ENCODE measurements at places on chromosomes 2 and 18.

GRCh38 chr2:239546541-239546940, 145.7 kb upstream of the HDAC4 start:
- no peak for DNase-seq

- DNase-seq, result no peak
These were observed 14.9 kb downstream of the ZDBF2 start for GRCh38 chr2:206289391-206289790.

GRCh38 chr2:68357605-68358337, 7.3 kb upstream of the PLEK start:
- peak; percentile 35 for DNase-seq

DNA sequence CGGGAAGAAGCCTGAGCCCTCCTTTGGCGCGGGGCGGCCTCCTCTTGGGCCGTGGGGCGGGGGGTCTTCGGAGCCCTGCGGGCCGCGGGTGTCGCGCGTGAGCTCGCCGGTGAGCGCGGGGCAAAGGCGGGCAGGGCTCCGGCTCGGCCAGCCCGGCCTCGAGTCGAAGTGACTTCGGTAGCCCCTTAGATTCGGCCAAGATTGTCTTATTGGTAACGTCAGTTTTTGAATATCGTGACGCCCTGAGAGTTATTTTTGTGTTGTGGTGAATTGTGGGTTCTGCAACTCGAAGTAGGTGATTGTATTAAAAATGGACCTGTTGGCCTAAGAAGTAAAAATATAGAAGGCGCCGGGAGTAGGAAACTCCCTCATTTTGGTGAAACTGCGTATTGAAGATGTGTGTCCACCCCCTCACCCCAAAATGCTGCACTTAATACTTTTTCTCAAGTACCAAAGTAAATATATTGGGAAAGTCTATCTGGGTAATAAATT, 669 bp downstream of the MARCHF7 start:
- DNase-seq, result peak; percentile 54

DNA sequence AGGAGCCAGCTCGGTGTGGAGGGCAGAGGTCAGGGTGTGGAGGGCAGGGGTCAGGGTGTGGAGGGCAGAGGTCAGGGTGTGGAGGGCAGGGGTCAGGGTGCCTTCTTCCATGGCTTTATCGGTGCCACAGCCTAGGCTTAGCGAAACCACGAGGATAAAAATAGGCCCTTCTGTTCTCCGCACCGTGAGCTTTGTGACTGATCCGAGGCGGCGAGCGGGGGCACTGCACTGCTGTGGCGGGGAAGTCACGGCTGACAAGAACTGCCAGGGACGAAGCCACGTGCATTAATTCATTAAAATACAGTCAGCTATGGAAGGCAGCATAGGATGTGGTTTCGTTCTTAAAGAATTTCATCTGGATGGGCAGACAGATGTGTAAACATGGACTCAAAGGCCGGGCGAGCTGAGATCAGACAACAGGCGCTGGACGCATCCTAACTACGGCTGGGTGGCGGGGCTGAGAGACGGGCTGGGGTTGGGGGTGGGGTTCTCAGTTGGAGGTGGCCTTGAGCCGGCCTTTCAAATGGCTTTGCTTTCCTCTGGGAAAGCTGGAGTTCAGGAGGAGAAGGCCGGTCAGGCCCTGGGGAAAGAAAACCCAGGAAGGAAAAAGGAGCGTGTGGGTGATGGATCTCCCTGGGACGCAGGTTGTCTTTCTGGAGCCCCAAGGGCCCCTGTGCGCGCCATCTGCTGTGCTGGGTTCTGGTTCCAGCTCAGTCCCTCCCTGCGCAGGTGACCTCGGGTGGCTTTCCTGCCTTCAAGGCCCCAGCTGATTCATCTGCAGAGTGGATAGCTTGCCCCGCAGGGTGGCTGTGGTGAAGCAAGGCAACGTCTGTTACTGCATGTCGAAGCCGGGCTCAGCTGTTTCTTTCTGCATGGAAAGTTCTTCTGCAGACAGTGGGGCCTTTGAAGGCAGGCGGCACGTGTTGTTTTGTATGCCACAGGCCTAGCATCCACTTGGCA, 958 bp upstream of the ALLC start:
- no peak for DNase-seq

DNA sequence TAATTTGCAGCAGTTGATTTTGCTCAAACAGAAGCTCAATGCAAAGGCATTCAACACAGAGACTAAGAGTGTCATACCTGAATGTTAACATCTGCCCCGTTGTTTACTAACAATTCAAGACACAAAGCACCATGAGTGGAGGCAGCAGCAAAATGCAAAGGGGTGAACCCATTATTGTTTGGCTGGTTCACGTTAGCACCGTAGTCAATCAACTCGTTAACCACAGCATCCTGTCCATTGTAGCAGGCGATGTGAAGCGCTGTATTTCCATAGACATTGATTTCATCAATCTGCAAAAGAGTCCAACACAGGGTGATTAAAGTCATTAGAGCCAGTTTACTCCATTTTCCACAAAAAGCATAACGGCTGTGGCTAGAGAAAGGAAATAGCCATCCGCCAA, 189.3 kb downstream of the ANKRD44 start:
- peak; percentile 32 for DNase-seq

DNA sequence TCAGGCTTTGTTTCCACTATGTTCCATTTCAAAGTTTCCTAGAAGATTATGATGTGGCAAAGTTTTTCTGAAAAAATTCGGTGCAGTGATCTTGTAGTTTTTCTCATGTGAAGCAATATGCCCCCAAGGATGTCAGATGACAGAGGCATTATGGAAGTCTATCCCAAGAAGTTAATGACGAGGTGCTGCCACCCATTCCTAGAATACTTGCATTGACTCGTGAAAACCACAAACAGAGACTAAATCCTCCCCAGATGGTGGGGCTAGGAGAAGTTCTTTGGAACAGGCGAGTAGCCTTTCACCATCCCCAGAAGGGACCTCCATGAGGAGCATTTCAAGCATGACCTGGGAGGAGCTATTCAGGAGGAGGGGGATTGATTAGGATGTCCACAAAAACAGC, 40.2 kb upstream of the COPS8 start:
- DNase-seq, result no peak

DNA sequence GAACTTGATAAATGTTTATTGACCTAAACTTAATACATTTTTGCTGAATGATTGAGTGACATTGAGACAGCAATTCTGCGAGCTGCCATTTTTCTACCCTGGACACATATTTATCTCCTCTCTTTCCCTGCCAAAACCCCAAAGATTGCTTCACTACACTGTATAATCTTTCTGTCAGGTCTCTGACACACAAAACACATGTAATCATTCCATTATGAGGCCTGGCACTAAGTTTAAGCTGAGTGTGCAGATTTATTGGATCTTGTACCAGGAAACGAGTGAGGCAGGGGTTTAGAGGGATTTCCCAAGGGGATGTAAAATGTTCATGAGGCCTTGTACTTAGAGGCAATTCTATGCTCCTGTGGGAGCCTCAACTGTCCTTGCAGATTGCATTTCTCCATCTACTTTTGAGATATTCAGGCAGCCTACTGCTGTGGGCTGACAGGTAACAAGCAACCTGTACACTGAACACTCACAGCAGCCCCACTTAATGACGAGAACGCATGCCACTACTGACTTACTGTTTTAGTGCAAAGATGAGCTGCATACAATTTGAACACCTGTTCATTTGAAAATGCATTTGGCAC, 13.7 kb upstream of the OSR1 start:
- no peak for DNase-seq

GRCh38 chr2:62706721-62707521, 1.4 kb downstream of the EHBP1 start:
- DNase-seq, result no peak

- no peak for DNase-seq
These were observed 25.4 kb upstream of the CNTNAP5 start for GRCh38 chr2:123999681-124000080.

DNA sequence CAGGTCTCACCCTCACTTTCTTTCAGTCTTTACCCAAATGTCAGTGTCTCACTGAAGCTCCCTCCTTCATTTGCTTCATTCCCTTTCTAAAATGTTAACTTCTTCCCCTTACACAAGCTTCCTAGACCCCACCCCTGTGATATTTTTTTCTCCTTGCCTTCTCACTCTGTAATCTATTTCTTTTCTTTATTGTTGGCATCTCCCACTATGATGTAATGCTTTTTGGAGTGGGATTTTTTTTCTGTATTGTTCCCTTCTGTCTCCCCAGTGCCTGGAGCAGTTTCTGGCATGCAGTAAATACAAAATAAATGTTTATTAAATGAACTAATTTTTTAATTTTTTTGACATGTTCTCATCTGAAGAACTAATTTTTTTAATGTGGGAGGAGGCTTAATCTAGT, 55.9 kb upstream of the MAP3K20 start:
- no peak for DNase-seq

DNA sequence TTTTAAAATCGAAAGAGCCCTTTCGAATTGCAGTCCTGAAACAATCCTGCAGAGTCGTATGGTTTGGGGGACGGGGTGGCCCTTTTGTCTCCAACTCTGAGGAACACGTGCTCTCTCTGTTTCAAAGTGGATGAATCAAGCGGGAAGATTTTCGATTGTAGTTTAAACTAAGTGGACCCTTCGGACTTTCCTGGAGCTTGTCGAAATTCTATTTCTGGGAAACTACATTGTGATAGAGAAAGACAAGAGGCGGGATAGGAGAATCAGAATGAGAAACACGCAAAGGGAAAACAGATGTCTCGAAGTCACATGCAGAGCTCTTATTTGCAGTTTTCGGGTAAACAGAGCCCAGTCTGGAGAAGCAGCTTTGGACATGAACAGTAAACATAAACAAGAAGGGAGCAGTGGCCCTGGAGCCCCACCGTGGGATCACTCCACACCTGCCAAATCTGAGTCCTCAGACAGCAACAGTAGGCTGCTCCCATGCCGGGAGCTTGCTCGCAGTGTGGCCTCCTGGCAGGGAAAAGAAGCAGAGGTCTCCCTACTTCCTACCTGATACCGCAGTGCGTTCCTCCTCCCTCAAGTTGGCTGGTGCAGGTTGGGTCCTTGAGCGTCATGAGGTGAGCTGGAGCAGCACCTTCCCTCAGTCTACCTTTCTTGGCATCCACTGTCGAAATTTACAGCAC, 202.4 kb downstream of the SLC4A3 start:
- DNase-seq, result no peak

GRCh38 chr2:219252900-219253752, at the start of gene TUBA4B:
Gene TUBA4B, plus strand, starts transcription at chr2:219253243. Its CDS starts 165 bp downstream, at chr2:219253408.
- DNase-seq, result peak; percentile 50

DNA sequence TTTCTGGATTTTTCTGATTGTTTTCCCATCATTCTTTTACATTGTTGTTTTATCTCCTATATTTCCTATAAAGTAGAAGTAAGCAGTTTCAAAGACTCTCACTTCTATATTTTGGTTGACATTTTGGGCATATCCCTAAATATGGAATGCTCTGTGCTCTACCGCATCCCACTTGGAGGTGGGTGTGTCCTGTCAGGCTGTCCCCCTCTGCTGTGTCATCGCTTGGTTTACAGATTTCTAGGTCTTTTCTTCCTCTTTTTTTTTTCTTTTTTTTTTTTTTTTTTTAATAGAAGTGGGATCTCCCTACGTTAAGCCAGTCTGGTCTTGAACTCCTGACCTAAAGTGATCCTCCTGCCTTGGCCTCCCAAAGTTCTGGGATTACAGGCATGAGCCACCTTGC, 13.3 kb downstream of the DGKD start:
- DNase-seq, result no peak

DNA sequence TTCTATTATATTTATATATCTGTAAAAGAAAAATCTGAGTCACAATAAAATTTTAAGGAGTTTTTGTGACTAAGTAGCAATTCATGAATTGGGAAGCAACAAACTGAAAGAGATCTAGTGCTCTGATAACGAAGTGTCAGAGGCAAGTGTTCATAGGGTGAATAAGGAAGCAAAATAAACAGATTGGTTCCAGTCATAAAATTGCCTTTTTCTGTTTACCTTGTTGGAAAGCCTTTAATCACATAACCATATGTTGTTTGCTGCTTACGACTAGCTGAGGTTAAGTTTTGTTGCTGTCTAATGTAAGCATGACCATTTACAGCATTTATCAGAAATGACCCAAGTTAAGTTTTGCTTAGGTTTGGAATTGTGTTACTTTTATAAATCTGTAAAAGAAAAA, 358.9 kb downstream of the ARL6IP6 start:
- DNase-seq, result no peak

GRCh38 chr2:215882689-215883088, 130.7 kb downstream of the MREG start:
- no peak for DNase-seq

DNA sequence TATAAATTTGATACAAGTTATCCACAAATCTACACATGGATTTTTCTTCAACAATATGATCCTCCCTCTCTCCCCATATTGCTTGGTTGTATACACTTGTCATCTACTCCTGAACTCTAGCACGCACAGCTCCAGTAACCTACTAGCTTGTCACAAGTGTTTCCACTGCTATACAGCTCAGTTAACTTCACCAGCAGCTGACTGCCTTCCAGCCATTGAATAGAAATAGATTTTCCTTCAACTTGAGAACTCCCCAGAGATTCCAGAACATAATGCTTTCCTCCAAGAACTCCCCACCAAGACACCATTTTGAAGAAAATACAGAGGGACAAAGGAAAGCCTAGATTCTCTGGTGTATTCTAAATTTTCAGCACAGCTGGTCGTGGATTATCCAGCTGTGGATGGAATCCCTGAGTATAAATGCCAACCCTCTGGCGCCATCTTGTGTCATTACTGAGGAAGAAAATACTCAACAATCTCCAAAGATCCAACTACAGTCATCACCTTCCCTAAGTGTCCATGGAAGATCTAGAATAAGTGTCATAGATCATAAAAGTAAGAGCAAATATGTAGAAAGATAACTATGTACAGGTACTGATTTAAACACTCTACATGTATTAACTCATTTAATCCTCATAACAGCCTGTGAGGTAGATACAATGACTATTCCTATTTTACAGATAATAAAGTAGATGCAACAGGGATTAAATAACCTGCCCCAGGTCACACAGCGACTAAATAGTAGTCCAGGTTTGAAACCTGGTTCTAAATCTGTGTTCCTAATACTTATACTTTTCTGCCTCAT, 156.7 kb downstream of the ARHGAP28 start:
- DNase-seq, result no peak

DNA sequence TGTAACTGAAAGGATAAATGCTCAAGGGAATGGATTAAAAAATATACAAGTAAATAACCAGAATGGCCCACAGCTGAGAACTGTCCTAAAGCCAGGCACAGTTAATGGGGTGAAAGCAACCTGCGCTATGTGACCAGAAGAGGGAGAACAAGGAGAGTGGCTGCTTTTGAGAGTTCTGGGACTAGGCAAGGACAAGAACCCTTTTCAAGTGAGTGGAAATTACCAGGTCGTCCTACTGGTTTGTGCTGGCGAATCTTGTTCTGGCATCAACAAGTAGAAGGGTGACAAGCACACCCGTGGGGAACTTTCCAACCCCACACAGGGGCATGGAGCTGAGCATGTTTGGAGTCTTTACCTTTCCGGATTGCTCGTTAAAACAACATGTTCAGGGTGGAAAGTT, 82.8 kb downstream of the TMEM17 start:
- DNase-seq, result no peak
